ENCODE measurements at places on chromosomes 5 and 9.

- DNase-seq = no peak
Measured at GRCh38 chr5:141685591-141685990, 3.6 kb upstream of the ARAP3 start.

DNA sequence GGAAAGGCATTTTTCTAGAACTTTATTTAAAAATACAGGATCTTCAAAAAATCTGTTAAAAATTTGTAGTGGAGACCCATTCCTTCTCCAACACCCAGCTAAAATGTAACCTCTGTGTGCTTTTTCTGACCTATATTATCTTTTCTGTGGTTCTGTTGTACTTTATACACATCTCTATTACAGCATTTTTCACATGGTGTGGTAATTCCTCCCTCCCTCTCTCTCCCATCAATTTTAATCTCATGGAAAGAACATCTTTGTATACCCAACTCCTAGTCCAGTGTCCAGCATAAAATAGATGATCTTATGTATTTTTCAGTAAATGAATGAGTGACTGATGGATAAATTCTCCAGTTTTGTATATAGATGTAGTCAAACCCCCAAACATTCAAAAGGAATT is 183.4 kb upstream of the KLF9 start:
- no peak for DNase-seq

GRCh38 chr5:122844910-122845228 is 544 bp upstream of the SNX24 start:
- DNase-seq = no peak

- DNase-seq = peak; percentile 48
Measured at GRCh38 chr5:107604990-107605389, 65.7 kb downstream of the EFNA5 start.

GRCh38 chr9:127865645-127866464 is 11.4 kb upstream of the ENG start:
- DNase-seq = no peak

- DNase-seq = no peak
Measured at GRCh38 chr5:32207355-32207634, 33.2 kb upstream of the GOLPH3 start.

DNA sequence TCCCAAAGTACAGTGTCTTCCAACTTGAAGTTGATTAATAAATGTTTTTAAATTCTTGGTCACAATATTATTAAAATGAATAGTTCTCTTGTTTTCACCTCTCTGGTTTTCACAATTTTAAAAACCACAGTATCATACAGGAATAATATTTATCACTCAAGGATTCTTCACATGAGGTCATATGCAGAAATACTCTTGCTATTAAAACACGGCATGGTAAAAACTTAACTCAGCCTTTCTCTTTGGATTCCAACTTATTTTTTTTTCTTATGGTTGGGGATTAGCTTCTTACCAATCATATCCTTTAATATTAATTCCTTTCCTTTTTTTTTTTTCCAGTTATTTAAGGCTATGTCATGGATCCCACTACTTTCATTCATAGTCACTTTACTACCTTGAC is 289.4 kb downstream of the ADAMTS6 start:
- DNase-seq = no peak

DNA sequence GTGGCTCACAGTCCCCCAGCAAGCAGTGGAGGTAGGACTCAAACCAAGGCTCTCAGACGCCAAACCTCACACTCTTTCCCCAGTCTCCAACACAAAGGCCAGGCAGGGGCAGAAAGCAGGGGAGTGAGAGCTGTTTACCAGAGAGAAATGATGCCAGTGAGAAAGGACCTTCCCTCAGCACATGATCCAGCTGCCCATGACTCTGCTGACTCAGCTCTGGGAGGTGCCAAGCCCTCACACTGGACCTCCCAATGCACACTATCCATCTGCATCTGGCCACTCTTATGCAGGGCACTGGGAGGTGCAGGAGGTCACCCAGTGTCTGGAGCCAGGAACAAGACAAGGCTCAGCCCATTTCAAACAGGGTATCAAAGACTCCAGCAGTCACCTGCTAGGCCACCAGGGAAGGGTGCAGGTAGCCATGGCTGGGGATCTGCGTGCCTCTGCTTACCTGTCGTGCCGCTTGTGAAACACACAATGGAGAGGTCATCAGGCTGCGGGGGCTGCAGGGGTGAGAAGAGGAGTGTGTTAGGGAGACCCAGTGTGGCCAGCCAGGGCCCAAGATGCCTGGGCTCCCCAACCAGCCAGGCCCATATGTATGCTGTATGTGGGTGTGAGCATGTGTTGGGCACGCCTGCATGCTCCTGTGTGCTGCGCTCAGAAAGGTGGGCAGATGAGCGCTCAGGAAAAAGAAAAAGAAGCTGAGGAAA is 26.3 kb downstream of the ACSL6 start:
- no peak for DNase-seq

Data from NAMALWA (cell line).